Astrocyte of the hippocampus (primary cell): ENCODE measurements at places on chromosomes 6 and 20.
A peak's percentile ranks its signal among the peaks of the same experiment; 100 is the strongest.

GRCh38 chr6:3696525-3697088 is 54.9 kb downstream of the PXDC1 start:
- peak; percentile 44 for DNase-seq

GRCh38 chr6:109456710-109457561 is 1.4 kb upstream of the MICAL1 start:
- DNase-seq, result peak; percentile 19

DNA sequence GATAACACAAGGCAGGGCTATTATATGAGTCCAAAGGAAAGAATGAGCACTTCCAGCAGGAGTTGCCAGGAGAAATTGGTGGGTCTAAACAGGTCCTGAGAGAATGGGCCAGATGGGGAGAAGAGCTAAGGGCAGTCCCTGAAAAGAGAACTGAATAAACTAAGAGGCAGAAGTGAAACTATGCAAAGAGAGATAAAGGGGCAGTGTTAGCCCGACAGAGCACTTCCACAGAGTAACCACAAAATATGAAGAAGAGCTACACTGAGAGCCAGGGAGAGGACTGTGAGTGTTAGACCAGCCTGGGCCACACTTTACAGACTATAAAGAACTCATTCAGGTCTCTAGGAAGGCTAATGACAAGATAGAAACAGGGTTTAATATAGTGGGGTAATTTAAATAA is 43.8 kb downstream of the RALGAPA2 start:
- DNase-seq, result peak; percentile 18

- DNase-seq, result no peak
Measured at GRCh38 chr20:24679448-24680047, 210.1 kb downstream of the SYNDIG1 start.

DNA sequence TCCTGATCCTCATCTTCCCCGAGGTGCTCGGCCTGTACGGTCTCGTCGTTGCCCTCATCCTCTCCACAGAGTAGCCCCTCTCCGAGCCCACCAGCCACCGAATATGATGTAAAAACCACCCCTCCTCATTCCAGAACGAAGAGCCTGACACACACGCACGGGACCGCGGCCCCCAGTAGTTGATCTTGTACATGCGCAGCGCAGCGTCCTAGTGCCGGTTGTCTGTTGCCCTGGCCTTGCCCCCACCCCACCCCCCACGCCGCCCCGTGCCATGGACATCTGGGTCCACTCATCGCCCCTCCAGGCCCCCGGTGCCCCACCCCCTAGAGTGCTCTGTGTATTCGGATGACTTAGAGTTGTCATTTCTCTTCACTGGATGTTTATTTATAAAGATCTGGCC is 5.2 kb upstream of the PRPH2 start:
- no peak for DNase-seq

- no peak for DNase-seq
Measured at GRCh38 chr6:31687321-31687720, 6.5 kb upstream of the LY6G5C start.

GRCh38 chr6:128073389-128073788 is 172.5 kb upstream of the THEMIS start:
- DNase-seq, result no peak

DNA sequence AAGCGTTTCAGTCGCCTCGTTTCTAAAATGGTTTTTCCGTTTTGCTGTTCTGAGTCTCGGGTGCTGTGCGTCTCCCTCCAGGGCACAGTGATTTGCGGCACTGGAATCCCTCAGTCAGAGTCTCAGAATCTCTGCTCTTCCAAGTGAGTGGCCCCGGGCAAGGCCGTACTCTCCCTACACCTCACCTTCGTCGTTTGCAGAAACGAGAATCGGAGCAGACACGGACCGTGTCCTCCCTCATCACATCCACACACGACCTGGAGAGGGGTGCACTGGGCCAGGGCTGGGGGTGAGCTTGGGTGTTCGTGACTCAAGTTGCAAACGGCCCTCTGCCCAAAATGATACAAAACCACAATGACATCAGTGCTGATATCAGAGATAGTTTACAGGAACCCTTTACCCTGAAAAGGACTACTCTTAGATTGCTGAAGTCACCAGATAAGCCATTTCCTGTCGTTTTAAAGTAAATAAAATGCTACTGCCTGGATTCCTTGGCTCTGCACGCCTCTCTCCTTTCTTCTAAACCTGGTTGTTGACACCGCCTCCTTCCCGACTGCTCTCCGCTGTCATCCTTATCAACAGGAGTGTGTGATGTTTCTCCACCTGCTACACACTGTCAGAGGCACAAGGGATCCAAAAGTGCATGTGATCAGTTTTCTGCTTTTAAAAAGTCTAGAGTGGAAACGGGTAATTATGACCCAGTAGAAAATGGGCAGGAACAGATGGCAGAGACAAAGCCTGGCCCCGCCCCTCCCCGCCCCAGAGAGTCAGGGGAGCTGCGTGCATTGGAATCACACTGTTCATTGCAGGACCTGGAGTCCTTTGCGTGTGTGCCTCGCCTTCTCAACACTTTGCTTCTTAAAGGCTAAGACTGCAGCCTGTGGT is 38.4 kb downstream of the KIF25 start:
- DNase-seq, result peak; percentile 16

DNA sequence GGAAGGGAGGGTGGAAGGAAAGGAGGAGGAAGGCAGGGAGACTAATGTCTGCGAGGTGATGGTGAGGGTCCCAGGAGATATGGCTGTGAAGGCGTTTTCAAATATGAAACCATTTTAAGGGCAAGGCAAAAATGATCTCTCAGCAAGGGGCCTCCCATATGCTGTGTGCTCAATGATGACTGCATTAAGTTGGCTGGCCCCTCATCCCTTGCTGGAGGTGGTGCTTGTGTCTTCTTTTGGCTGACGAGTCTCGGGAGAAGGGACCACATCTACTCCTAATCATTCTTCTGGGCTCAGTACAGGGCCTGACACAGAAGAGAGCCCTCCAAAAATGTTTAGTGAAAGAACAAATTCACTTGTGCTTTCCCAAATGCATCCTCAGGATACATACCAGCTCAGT is 23.0 kb upstream of the MRPS18A start:
- no peak for DNase-seq
